Stimulated activated CD4-positive, alpha-beta T cell treated with anti-CD3 and anti-CD28 coated beads, TNF-alpha, amount 100 ng/mL, for 1 hour (primary cell): ENCODE measurements at places on chromosomes 6 and 20.

- DNase-seq: no peak
Observed at GRCh38 chr20:4104045-4104444, 88.7 kb upstream of the RNF24 start.

DNA sequence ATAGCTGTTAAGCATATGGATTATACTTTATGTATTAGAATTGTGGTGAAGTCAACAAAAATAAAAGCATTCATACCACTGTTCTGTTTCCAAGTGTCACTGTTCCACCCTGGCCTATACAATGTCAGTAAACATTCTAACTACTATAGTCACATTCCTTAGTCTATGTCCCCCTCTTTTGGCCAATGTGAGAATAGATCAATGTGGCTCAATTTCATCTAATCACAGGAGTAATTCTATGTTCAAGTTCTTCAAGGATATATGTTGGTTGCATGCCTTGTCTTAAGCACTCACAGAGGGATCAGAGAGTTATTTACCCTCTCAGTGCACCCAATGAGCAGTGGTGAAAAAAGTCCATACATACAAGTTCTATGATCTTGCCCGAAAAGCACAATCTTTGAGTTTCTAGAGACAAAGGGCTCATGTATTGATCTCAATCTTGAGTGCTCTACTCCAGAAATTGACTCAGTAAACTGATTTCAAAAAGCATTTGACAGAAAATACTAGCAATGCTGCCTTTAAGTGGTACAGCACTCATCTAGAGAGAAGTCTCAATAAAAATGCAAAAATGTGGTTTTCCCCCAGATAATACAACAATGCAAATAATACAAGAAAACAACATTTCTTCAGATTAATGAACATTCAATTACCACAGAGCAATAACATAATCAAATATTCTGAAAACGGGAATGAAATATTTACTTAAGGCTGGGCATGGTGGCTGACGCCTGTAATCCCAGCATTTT lies 16.5 kb downstream of the SMLR1 start:
- no peak for DNase-seq

- DNase-seq: no peak
Observed at GRCh38 chr6:104608101-104608500, 251.6 kb downstream of the HACE1 start.

- no peak for DNase-seq
Observed at GRCh38 chr20:846894-847278, 13.4 kb downstream of the FAM110A start.

DNA sequence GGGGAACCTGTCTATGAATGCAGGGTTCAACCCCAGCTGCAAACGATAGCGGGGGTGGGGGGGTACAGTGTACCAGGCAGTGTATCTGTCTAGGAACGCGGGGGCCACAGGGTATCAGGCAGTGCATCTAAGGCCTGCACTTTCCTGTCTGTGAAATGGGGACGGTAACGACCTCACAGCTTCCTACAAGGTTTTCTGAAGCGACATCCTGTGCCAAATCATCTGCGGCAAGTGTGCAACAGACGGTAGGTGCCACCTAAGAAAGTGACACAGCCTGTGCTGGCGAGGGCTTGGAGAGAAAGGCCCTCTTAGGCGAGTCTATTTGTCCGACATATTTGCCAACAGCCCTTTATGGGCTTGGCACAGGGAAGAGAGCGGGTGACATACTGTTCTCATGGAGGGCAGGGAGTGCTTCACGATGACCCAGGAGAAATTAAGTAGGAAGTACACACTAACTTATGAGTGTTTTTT lies 3.8 kb downstream of the DIDO1 start:
- DNase-seq: no peak

GRCh38 chr6:7058250-7058923 lies 49.4 kb upstream of the RREB1 start:
- no peak for DNase-seq

DNA sequence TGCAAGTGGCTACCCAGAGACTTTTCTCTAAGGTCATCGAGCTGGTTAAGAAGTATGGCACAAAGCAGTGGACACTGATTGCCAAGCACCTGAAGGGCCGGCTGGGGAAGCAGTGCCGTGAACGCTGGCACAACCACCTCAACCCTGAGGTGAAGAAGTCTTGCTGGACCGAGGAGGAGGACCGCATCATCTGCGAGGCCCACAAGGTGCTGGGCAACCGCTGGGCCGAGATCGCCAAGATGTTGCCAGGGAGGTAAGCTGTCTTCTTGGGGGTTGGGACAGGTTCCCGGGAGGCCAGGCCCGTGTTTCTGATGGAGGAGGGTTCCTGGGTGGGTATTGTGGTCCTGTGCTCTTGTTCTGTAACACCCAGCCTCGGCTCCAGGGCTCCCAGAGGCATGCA lies 19.9 kb downstream of the MYBL2 start:
- DNase-seq: no peak

- DNase-seq: no peak
Observed at GRCh38 chr20:21151791-21152190, 25.9 kb downstream of the KIZ start.

- DNase-seq: no peak
Observed at GRCh38 chr20:12893019-12893418, 115.8 kb upstream of the SPTLC3 start.
